ENCODE measurements at places on chromosomes 1 and 21.
A peak's percentile ranks its signal among the peaks of the same experiment; 100 is the strongest.

DNA sequence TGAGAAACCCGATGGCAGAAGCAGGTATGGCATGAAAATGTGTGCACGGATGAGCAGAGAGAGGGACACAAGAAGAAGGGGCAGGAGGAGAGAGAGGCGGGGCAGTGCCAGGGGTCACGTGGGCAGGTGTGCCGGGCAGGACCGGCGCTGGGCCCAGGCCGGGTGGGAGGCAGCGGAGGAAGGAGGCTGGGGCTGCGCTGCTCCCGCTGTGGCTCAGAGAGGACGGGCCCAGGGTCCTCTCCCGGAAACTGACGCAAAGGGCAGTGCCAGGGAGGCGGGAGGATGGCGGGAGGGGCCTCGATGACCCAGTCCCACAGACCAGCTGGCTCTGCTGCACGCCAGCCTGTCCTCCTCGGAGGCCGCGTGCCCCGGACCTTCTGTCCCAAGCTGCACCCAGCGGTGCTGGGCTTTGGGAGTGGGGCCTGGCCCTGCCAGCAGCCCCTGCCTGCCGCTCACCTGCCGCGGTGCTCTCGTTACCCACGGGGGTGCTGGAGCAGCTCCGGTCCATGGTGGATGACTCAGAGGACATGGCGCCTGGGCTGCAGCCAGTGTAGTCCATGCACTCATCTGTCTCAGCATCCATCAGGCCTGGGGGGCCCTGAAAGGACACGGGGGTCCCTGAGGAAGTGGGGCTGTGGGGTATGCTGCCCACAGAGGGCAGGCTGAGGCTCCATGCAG is 153.9 kb downstream of the CASZ1 start:
- DNase-seq: no peak

- DNase-seq: no peak
These were observed 24.1 kb downstream of the GPR3 start for GRCh38 chr1:27416387-27417111.

DNA sequence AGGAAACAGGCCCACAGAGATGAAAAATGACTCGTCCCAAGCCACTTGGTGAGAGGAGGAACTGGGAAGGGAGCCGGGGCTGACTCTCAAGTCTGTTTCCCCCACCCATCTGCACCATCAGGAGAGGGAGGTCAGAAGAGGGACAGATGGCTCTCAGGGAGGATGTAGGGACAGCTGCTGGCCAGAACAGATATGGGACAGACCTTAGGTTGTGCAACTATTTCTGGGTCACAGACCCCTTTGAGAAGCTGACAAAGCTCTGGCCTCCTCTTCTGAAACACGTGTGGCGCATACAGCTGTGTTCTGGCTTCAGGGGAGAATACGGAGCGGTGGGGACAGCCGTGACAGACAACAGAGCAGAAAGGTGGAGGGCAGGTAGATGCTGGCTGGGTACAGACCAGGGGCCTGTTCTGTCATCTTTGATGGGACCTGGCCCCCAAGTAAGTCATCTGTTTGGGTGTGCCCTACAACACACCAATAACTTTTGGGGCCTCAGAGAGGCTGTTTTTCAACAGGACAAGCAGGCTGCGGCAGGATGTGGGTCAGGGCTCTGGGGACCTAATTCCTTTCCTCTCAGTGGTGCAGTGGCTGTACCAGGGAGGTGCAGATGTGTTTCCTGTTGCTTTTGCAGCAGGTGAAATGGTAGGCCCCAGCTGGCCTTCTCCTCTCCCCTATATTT is 7.3 kb downstream of the SH3BGRL3 start:
- DNase-seq: no peak

GRCh38 chr1:179729881-179730280 is 13.2 kb upstream of the FAM163A start:
- DNase-seq: no peak

- DNase-seq: no peak
These were observed 25.6 kb downstream of the PPFIA4 start for GRCh38 chr1:203051841-203052324.

DNA sequence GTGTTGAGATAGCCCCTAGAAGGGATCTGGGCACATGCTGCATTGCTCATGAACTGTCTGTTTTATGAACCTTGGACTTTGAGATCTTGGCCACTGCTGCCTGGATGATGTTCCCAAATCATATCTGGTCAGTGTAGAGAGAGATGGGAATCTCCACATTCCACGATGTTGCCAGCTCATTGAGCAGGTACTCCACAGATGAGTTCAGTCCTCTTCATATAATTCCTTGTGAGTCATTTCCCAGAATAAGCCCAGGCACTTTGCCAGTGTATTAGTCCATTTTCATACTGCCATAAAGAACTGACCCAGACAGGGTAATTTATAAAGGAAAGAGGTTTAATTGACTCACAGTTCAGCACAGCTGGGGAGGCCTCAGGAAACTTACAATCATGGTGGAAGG is 254.0 kb upstream of the RUNX1 start:
- DNase-seq: no peak

DNA sequence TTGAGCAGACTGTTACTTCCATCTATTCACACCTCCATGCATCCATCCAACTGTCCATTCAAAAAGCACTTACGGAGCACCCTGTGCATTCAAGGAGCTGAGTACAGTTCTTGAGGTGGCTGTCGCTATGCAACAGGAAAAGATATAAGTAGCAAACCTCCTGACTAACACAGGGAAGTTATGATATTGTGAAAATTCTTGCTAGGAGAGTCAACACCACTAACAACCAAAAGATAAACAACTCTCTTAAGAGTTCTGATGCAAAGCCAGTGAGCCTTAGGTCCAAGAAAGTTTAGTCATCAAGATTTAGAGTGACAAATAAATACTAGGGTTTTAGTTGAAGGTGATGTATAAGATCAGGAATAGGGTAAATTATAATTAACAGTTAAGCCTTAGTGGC is 44.5 kb upstream of the TRIM45 start:
- no peak for DNase-seq

- DNase-seq: no peak
These were observed 85.3 kb downstream of the FOXD2 start for GRCh38 chr1:47522935-47523834.

GRCh38 chr1:19007491-19008441 is 51.3 kb upstream of the IFFO2 start:
- DNase-seq: no peak

DNA sequence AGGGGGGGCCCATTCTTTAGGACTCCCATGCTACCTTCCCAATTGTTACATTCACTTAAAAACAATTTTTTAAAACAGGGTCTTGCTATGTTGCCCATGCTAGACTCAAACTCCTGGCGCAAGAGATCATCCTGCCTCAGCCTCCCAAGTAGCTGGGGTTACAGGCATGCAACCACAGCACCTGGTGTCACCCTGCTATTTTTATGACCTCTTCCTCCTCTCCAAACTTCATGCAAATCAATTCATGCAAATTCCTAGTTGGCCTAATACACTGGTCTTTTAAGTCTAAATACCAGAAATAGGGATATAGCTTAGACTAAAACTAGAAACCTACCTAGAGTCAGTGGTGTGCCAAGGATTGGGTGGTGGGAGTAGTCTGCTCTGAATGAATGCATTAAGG is 30.1 kb downstream of the CDKN2C start:
- no peak for DNase-seq

- no peak for DNase-seq
These were observed 173.5 kb upstream of the ETV3 start for GRCh38 chr1:157311730-157312081.

GRCh38 chr1:192529811-192530210 is 45.8 kb upstream of the RGS1 start:
- no peak for DNase-seq

- DNase-seq: no peak
These were observed 11.1 kb upstream of the MEF2D start for GRCh38 chr1:156511644-156512043.

DNA sequence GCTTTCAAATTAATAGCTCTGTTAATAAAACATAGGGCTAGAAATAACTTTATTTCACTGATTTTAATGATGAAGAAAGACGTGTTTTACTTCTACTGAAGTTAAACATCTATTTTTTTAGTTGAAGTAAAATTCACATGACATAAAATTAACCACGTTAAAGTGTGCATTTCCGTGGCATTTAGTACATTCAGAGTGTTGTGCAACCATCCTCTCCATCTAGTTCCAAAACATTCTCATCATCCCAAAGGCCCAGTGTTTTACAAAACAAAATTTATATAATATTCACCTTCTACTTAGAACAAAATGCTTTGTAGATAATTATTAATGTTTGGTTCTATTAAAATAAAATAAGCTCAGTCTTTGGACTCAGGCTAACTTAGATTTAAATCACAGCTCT is 108.5 kb upstream of the GNG12 start:
- DNase-seq: no peak

- DNase-seq: no peak
These were observed 2.0 kb downstream of the UBE2G2 start for GRCh38 chr21:44799646-44800045.

DNA sequence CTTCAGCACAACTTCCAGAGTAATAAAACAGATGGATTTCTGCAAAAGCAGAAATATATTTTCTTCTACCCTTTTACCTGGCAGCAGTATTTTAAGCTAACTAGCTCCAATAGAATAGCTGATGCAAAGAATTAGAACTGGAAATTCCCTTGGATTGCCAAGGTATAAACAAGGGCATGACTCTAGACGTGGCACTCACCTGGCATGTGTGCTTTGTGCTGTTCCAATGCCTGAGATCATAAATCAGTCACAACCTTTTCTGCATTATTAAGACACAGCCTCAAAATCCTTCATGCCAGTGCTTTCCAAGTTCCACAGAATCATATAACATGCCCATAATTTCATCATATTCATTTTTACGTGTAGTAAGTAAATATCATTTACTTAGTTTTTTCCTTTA is 1048.7 kb downstream of the ADGRL2 start:
- no peak for DNase-seq

GRCh38 chr1:110873856-110874255 is 908 bp downstream of the CD53 start:
- DNase-seq: no peak

- no peak for DNase-seq
These were observed 12.6 kb downstream of the TTC39A start for GRCh38 chr1:51317798-51318197.

- no peak for DNase-seq
These were observed 2.1 kb downstream of the DISP3 start for GRCh38 chr1:11481019-11481418.

DNA sequence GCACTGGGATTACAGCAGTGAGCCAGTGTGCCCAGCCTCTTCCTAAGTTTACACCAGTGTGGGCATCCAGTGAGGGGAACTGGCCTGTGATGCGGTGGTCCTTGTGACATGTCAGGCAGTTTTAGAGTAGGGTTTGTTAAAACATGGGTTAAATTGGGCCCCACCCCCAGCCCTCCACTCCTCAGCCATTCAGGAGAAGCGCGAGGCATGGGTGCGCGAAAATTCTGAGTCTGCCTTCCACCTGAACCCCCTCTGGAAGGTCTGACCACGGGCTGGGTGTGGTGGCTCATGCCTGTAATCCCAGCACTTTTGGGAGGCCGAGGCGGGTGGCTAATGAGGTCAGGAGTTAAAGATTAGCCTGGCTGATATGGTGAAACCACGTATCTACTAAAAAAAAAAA is 51.7 kb downstream of the SKI start:
- DNase-seq: no peak

- no peak for DNase-seq
These were observed 120.2 kb downstream of the DMRTB1 start for GRCh38 chr1:53579221-53580008.

- no peak for DNase-seq
These were observed 25.1 kb downstream of the WDR64 start for GRCh38 chr1:241677201-241677600.

DNA sequence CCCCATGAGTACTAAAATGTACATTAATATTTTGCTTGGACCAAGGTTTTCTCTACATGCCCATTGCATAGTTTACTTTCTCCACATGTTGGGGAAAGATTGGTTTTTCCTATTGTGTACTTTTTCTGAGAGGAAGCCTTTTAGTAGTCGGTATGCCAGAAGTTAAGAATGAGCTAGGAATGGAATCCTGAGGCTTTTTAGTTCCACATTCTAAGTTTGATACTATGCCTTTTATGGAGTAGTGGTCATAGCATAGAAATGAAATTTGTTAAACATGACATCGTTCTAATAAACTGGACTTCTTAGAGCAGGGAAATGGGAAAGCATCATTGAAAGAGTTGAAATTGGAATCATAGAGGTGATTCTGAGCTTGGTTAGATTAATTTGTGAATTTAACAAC is 64.3 kb downstream of the BCL9 start:
- DNase-seq: no peak

- no peak for DNase-seq
These were observed 18.4 kb upstream of the C1QA start for GRCh38 chr1:22618056-22618455.

- peak; percentile 1 for DNase-seq
These were observed 646 bp upstream of the RRP15 start for GRCh38 chr1:218284377-218284916.

- DNase-seq: no peak
These were observed 58.0 kb downstream of the NGF start for GRCh38 chr1:115280064-115280463.

- DNase-seq: no peak
These were observed 33.2 kb downstream of the RCSD1 start for GRCh38 chr1:167663002-167663772.

DNA sequence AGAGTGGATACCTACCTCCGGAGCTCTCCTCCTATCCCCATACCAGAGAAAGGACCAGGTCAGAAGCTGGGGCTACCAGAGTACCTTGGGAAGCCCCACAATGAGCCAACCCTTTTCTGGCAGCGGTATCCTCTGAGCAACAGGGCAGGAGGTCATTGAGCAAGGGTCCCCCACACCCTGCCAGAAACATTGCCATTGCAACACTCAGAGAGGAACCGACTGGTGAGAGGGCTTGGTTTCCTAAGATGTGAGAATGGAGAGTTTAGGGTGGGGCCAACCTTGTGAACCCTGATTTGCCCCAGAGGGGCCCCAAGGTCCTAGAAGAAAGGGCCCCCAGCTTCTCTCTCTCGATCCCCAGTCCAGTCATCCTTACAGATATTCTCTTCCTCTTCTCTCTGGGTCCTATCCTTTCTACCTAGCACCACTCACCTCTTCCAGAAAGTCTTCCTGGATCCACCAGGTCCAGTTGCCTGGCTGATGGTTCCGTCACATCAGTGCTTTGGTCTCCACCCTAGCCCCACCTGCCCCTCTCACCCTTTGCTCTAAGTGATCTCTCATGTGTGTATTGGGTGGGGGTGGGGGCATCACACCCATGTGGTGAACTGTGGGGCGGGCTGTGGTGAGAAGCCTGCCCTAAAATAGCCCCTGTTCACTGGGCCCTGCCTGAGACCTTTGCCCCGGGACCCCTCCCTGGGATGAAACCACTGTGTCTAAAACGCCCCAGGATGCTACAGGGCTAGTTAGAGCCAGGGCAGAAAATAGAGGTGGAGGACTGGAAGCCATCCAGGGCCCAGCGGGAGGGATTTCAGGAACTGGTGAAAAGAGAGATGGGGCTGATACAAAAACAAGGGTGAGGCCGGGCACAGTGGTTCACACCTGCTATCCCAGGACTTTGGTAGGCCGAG is 8.7 kb downstream of the FGR start:
- no peak for DNase-seq

GRCh38 chr21:35457097-35457804 is 408.1 kb upstream of the RUNX1 start:
- no peak for DNase-seq

DNA sequence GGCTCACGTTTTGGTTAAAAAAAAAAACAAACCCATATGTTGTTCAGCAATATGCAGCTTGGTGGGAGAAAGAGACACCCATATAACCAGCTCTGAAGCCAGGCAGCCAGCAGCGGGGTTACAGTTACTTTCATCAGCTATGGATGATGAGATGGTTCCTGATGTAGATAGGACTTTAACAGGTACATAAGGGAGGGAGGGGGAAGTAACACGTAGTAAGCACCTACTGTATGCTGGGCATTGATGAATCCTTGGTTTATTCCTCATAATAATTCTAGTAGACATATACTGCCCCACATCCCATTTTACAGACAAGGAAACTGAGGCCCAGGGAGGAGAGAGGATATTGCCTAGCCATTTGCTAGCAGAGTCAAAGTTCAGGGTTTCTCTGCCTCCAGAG is 2.0 kb downstream of the SLC1A7 start:
- no peak for DNase-seq

Data from stimulated activated CD8-positive, alpha-beta memory T cell treated with anti-CD3 and anti-CD28 coated beads, Interleukin-4, amount 100 ng/mL, for 24 hours (primary cell).